ENCODE measurements at places on chromosomes 13 and 19.

GRCh38 chr13:90547272-90547790, 800.2 kb upstream of the MIR17HG start:
- no peak for DNase-seq

GRCh38 chr13:99356262-99357091, 49.3 kb upstream of the GPR183 start:
- no peak for DNase-seq

DNA sequence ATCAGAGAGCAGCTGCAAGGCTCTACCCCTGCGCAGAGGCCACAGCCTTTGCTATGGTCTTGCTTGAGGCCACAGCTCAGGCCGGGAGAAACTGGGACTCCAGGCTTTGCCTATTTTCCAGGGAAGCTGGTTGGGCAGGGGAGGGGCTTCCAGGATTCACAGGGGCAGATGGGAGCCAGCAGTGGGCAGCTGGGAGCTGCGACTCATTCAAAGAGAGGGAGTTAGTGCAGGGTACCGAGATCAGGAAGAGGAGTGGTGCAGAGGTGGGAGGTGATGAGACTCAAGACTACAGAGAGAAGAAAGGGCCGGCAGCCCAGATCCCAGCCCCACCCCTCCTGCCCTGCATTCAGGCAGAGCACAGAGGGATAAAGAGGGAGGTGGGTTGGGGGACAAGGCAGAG, 12.1 kb downstream of the ADGRE5 start:
- no peak for DNase-seq

GRCh38 chr13:44719857-44720671, 143.9 kb upstream of the TSC22D1 start:
- DNase-seq = no peak

- peak; percentile 34 for DNase-seq
Observed at GRCh38 chr13:98997738-98998641, 20.1 kb upstream of the DOCK9 start.

- no peak for DNase-seq
Observed at GRCh38 chr13:98890925-98891324, 86.9 kb downstream of the DOCK9 start.

- no peak for DNase-seq
Observed at GRCh38 chr13:30615866-30616541, 1.7 kb upstream of the USPL1 start.

GRCh38 chr13:23599083-23599925, 29.1 kb downstream of the TNFRSF19 start:
- DNase-seq = no peak

- peak; percentile 27 for DNase-seq
Observed at GRCh38 chr19:8609279-8610040, 1.1 kb downstream of the ADAMTS10 start.

- no peak for DNase-seq
Observed at GRCh38 chr13:106145997-106146864, 389.2 kb downstream of the EFNB2 start.

DNA sequence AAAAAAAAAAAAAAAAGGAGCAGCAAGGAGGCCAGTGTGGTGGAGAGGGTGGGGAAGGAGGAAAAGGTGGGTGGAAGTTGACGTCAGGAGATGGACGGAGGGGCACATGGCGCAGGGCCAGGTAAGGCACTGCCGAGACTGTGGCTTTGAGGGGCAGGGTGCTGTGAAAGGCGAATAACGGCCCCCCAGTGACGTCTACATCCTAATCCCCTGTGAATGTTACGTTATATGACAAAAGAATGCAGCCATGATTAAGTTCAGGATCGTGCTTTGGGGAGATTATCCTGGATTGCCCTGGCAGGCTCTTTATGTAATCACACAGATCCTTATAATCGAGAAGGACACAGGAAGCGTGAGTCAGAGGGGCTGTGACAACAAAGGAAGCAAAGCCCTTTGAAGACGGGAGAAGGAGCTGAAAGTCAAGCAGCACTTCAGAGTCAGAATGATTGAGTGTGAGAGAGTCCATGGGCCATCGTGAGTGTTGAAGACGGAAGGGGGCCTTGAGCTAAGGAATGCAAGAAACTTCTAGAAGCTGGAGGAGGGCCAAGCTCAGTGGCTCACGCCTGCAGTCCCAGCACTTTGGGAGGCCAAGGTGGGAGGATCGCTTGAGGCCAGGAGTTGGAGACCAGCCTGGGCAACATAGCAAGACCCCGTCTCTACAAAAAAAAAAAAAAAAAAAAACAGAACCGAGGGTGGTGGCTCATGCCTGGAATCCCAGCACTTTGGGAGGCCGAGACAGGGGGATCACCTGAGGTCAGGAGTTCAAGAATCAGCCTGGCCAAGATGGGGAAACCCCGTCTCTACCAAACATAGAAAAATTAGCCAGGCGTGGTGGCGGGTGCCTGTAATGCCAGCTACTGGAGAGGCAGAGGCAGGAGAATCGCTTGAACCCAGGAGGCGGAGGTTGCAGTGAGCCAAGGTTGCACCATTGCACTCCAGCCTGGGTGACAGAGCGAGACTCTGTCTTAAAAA, 13.8 kb upstream of the CEACAM16 start:
- DNase-seq = no peak

DNA sequence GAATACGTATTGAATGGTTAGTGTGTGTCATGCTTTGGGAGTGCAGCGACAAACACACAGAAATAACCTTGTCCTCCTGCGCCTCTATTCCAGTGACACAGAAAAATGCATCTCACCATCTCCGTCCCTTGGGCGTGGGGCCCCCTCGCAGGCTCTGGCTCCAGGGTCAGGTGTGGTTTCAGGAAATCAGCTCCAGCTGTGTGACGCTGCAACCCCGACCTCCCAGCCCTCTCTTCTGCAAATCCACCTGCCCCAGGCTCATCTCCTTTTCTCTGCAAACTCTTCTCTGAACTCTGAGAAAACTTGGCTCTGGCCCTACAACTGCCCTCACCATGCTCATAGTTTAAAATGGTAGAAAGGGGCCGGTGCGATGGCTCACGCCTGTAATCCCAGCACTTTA, 51.3 kb upstream of the ZNF536 start:
- no peak for DNase-seq

GRCh38 chr19:5958074-5958850, 19.7 kb downstream of the RANBP3 start:
- no peak for DNase-seq

GRCh38 chr19:10227026-10227971, 3.8 kb downstream of the S1PR2 start:
- peak; percentile 28 for DNase-seq

DNA sequence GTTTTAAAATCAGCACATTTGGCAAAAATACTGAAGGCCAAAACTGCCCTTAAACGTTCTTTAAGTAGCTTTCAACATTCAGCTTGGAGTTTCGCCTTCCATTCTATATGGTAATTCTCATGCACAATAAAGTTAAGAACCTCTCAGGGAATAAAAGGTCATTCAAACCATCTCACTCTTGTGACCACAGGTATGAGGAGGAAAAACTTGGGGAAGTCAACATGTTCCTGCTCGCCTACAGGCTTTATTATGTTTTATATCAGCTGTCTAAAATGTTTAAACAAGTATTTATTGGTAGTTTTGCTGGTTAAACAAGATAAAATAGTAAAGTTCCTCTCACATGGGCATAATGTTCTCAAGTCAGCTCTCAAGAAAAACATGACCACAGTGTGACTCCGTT, 19.9 kb upstream of the TM9SF2 start:
- DNase-seq = no peak

DNA sequence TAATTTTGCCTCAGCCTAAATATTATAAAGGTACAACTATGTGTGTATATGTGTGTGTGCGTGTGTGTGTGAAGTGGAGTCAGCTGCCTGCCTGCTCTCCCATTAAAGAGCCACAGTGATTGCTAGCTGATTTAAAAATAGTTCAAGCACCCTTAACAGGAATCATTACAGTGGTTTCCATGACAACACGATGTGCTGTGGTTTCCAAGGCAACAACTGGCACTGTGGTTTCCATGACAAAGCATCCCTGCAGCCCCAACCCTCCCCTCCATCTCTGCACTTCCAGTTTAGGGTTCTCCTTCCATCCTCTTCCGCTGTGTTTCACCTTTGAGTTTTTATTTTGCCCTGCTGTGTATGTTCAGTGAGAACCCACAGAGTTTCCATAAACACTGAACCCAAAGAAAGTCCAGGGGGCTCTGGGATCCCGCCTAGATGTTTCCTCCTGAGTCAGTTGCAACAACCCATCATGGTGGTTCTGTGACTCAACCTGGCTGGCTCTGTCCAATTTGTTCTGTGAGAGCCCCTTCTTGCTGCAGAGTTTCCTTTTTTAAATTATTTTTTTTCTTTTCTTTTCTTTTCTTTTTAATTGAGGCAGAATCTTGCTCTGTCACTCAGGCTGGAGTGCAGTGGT, 7.1 kb upstream of the PNMA8A start:
- no peak for DNase-seq

DNA sequence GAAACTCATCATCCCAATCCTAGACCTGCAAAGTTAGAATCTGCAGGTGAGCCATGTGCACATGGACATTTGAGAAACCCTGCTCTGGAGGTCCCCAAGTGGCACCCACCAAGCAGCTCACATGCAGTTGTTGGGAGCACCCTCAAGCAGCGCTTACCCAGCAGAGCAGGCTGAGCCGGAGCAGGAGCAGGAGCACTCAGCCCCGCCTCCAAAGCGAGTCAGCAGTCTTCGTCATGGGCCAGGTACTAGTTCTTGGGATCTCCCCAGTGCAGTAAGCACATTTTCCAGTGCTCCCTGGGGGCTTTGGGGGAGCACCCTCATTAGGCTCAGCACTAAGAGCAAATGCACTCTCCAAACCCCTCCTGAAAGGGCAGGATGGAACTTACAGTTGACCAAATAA, 572.7 kb downstream of the IRS2 start:
- no peak for DNase-seq

DNA sequence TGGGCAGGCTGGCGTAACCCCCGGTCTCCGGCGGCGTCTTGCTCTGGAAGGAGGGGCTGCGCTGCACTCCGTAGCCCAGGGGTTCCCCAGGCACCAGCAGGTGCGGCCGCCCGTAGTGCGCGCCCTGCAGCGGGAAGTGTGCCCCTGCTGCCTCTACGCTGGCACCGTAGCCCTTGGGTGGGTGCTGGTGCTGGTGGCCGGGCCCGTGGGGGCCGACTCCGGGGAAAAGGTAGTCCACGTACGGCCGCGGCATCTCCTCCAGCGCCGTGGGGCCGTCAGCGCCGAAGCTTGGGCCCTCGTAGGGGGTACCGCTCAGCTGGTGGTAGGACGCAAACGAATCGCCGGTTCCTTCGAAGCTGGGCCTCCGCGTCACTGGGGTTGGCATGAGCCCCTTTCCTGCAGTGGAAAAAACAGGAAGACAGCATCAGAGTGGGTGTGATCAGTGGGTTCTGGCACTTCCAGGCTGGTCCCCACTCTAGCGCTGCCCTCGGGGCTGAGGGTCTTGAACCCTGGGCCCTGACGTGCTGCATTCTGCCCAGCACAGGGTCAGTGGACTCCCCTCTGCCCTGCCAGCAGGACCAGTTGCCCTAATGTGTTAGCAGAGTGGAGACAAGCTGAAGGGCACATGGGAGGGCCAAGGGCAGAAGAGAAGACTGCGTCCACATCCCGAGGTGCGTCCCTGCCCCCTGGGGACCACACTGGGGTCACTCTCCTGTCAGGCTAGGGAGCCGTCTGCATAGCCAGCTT, 72.3 kb downstream of the LATS2 start:
- no peak for DNase-seq

DNA sequence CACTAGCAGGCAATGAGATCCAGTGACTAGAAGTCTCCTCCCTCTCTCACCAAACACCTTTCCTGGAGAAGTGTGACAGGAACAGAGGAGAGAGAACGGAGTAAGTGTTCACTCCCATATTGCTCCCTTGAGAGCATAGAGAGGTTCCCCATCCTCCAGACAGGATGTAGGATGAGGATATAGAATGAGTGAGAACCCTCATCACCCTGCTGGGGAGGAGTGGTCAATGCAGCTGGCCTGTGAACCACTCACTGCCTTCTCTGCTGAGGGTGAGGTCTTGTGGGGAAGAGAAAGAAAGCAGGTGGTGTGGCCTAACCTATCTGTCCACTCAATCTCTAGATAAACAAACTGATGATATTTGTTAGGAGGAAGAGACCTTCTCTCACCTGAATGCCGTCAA, 386.6 kb downstream of the PCDH20 start:
- no peak for DNase-seq

GRCh38 chr13:110498327-110498726, 63.2 kb downstream of the RAB20 start:
- DNase-seq = no peak

DNA sequence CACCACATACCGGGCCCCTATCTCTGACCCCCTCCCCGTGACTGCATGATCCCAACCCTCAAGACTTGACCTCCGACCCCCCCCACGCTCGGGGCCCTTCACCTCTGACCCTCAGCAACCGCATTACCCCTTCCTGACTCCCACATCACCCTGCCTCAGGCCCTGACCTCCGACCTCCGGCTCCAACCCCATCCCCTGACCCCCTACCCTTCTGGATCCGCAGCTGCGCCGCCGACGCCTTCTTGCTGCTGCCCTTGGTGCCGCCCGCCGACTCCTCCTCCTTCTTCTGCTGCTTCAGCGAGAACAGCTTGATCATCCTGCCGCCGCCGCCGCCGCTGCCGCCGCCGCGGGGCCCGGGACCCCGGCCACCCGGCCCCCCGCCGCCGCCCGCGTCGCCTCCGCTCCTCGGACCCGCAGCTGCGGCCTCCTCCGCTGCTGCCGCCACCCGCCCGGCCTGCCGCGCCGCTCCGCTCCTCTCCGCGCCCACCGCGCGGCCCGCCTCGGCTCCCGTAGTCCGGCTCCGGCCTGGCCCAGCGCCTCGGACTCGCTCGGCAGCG, at the start of gene UBE2M:
UBE2M (minus strand) TSS at position 546 of the 557 bp plus-strand sequence; CDS start at position 316, 230 bp downstream.
- DNase-seq = peak; percentile 76

GRCh38 chr19:8643860-8644653, 13.6 kb downstream of the NFILZ start:
- DNase-seq = no peak

DNA sequence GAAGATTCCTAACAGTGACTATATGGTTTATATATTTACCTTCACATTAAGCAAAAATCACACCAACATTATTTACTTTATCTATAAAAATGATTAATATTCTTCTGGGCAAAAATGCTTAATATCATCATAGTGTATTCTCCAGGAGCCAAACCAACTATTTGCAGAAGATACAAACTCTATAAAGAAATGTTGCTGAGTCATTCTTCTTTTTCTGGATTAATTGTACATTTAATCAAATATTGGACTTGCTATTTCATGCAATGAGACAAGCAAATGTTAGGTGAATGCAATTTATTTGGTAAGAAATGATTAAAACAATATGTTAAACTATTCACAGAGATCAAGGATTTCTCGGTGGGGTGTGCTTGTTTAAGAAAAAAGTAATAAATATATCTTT, 1075.8 kb downstream of the PCDH9 start:
- DNase-seq = no peak

DNA sequence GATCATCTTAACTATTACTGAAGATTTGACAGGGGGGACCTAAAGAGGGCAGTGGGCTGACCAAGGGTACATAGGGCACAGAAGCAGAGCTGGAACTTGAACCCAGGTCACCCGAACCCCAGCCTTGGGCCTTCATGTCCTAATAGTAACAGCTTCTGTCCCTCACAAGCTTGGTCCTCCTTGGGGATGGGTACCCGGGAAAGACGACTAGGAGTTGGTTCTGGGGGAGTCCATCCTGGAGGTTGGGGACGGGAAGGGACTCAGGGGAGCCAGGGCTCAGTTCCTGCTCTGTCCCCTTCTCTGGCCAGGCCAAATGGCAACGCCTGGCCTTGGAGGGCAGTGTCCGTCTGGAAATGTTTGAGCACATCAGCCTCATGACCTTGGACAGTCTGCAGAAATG, 39.6 kb upstream of the CYP4F8 start:
- no peak for DNase-seq

GRCh38 chr19:1901940-1902404, 3.2 kb upstream of the ADAT3 start:
- no peak for DNase-seq

Data from activated CD4-positive, alpha-beta T cell treated with anti-CD3 and anti-CD28 coated beads for 48 hours (primary cell).